Gastroesophageal sphincter (tissue), 4 donors: ENCODE measurements at places on chromosomes 7 and 10.

DNA sequence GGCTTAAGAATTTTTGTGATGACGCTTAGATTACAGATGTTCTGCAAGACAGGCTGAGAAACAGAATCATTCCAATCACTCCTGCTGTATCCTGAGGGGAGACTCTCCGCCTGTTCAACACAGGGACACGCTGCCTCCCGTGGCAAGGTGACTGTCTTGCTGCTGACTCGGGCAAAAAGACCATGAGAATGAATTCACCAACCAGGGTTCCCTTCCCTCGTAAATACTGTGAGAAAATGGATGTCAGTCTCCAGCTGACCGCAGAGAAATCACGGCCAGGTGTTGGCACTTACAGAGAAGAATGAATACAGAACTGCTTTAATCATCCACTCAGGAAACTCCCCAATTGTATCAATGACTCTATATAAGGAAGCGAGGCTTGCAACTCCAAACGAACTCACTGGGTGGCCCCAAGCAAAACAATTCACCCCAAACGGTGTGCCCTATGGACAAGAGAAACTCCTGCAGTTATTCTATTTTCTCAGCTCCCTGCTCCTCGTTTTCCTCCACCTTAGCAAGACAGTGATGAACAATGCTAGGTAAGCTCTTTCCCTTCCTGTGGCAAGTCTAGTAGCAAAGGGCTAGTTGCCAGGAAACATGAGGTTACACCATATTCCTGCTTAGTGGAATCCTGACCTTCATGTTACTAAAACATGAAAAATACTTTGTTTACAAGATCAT is 22.8 kb downstream of the GNA12 start:
- ATAC-seq = no peak

DNA sequence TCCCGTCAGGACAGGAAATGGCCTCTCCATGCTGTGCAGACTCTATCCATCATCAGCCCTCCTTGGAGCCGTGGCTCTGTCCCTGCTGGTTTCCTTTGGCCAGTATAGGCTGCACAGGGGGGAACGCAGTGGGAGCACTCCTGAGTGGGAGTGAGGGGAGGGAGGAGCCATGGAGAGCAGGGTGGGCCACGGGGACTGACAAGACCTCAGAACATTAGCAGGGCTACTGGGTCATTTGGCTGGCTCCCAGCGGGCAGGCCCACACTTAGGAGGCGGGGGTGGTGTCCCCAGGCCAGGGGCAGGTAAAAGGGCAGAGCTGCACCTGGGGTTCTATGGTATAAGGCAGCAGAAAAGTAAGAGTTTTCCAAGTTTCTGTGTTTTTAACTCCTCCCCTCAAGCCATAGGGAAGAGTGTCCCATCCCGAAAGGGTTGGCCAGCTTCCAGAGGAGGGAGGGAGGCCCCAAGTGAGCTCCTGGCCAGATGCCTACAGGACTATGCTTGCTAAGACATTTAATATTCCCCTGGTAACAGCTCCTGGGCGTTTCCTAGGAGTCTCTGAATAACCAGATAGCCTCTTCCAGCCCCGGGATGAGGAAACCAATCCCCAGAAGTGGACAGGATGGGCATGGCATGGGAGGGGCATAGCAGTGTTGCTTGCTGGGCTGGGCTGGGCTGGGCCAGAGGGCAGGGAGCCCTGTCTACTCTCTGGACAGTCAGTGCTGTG is 5.5 kb upstream of the OPN4 start:
- peak; percentile 79 for ATAC-seq

DNA sequence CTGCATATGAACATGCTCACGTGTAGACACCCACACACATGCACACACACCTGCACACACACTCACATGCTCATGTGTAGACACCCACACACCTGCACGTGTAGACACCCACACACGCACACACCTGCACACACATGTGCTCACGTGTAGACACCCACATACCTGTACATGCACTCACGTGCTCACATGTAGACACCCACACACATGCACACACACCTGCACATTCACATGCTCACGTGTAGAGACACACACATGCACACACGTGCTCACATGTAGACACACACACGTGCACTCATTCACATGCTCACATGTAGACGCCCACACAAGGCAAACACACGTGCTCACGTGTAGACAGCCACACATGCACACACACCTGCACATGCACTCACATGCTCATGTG is 275.8 kb downstream of the PTPRN2 start:
- no peak for ATAC-seq

DNA sequence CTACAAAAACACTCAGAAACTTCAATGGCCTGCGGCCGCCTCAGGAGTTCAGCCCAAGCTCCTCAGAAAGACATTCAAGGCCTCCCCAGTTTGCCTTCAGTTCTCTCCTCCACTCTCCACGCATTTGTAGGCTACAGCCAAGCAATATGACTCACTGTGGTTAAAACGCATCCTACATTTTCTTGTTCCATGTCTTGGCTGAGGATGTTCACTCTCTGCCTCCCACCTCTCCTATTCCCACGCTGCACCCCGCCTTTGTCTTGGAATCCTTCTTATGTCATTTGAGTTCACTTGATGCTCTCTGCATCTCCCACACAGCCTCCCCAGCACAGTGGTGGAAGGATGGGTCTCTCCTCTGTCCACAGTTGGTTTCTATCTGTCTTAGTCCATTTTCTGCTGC is 184.8 kb downstream of the NPSR1 start:
- no peak for ATAC-seq

- ATAC-seq = no peak
Observed at GRCh38 chr7:83842894-83843293, 194.0 kb upstream of the SEMA3E start.

DNA sequence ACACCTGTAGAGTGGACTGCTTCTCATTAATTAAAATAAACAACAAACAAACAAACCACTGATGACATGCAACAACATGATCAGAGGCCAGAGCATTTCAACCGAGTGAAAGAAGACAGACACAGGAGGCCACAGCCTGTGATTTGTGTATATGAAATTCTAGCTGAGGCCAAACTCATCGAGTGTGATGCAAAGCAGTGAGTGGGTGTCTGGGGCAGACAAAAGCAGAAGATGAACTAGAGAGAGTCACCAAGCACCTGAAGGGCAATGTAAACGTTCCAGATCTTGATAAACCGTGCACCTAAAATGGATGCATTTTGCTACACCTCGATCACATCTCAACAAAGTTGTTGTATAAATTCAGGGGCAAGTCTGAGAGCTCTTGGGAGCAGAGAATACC is 108.4 kb downstream of the KLF6 start:
- no peak for ATAC-seq

DNA sequence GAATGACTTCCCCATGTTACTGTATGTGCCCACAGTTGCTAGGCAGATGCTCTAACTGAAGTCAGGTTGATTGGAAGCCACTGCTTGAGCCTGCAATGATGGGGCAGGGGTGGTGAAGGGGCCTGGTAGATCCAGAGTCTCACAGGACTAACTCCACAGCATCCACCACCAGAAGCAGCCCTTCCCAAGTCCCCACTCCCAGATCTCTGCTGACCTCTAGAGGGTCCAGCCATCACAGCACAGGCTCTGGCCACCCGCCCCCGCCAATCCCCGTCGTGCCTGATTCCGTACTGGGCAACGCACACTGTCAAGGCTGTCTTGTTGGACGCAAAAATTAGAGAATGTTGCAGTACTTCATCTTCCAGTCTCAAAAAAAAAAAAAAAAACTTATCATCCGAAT is 136.8 kb upstream of the PDE1C start:
- ATAC-seq = no peak
